Right ventricle myocardium inferior (tissue), 1 donor: ENCODE measurements at places on chromosomes 2 and 18. TPM values are rescaled to one million over a fixed set of nuclear protein-coding genes. Genes with fewer than 3 reads are reported as not detected.

CAVIN2 gene
- total RNA-seq: 109 TPM

- DNase-seq: no peak
These were observed 6.3 kb upstream of the NRP2 start for GRCh38 chr2:205675861-205676516.

- DNase-seq: no peak
These were observed 99.7 kb upstream of the SMAD7 start for GRCh38 chr18:49050452-49050851.

DNA sequence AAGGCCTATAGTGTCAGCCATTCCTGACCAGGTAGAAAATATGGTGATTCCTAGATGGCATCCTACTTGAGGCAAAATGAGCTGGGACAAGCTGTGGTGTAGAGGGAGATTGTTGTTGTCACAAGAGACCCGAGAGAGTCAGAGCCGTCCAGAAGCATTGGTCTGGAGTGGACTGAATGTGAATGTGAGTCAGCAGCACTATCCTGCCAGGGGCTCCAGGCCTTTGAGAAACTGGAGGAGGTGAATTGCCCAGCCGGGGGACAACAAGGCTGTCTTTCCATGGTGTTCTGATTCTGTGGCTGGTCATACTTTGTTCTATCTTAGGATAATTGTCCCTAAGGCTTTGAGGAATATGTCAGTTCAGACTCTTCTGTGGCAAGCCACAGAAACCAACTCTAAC is 29.4 kb upstream of the EIF2AK3 start:
- no peak for DNase-seq

APLF gene
- total RNA-seq: 3.8 TPM

KIF5C gene
- total RNA-seq: 0.87 TPM

- DNase-seq: no peak
These were observed 683.5 kb downstream of the TMEM182 start for GRCh38 chr2:103445347-103445746.

DNA sequence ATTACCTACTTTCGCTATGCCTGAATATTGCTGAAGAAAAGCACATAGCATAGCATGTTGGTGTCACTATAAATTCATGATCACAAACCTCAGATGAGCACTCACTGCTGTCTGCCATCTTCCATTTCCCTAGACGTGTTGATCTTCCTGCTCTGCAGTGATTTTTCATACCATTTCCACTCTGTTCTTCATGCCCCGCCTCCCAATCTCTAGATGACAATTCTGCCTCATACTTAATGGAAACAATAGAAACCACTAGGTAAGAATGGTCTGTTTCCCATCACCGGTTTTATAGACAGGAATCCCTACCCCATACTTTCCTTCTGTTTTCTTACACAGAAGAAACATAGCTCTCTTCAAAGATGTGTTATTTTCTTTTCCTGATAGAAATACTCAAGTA is 63.8 kb downstream of the PIK3C3 start:
- DNase-seq: no peak

DNA sequence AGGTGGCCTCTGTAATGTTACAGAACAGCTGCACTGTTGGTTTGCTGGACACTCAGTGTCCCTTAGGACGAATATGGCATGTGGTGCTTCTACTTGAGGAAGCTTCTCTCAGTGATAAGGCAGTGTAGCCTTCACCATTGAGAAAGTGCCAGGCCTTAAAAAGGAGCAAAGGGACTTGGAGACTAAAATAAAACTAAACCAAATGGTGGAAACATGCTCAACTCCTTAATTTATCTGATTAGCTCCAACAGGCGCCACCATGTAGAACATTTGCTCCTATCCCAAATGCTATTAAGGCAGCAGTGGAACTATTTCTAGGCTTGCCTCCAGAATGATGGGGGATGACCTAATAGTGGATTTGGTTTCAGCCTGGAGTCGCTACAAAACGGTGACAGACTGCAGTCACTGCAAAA is 77.5 kb upstream of the MYL1 start:
- DNase-seq: no peak
